ENCODE measurements at places on chromosomes 12 and 14.

DNA sequence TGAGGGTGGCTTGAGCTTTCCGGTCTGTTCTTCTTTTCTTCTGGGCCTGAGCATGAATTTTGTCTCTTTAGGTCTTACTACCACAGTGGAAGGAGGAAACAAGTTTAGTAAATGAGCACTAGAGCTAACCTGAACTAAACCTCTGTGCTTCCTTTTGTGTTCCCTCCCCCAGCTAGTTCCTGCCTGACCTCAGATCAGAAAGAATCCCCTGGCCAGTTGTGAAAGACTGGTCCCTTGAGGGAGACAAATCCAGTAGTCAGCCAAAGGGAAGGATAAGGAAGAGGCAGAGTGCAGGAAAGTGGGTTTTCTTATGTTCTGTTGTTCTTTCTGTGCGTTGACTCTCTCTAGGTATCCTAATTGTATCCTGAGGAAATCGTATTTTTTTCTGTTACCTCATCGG, 17.5 kb downstream of the ZNF664 start:
- DNase-seq: no peak

GRCh38 chr14:72611506-72611905, 282.4 kb downstream of the DPF3 start:
- no peak for DNase-seq

- peak; percentile 27 for DNase-seq
Observed at GRCh38 chr12:10191865-10192264, 13.0 kb downstream of the TMEM52B start.

DNA sequence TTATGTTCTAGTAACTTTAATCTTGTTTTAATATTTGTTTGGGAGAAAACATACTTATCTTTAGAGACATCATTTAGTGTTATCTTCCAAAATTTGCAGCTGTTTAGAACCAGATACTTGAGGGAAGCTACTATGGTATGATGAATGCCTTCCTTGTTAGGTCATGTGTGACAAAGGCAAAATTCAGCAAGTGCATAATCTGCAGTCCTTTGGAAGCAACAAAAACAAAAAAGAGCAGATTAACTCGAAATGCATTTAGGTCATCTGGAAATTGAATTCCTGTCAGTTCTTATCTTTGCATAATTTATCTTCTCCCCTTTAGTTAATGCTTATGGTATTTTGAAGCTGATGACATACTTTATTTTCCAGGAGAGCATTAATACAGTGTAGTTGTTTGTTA, 3.5 kb downstream of the FBXO34 start:
- no peak for DNase-seq

- no peak for DNase-seq
Observed at GRCh38 chr12:69921831-69922230, 96.8 kb downstream of the MYRFL start.

All from GM23338 (cell line).